Nucleus accumbens (tissue), 56 donors: ENCODE measurements at places on chromosomes 2 and 18.

DNA sequence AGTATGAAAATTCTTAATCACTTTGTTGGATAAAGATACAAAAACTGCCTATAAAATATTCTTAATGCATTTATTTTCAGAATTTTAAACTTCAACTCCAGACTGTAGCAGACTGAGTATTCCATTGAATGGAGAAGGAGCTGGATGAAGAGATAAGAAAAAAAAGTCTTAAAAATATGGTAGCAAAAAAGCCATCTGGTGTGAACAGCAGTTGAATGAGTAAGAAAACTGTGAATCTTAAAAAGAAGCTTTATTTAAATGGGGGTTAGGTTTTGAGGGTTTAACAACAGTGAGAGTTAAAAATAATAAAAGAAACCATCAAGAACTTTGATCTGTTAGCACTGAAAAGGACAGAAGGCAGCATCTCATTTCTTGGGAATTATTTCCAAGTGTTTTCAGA is 91.5 kb downstream of the KCNH7 start:
- no peak for DNase-seq

DNA sequence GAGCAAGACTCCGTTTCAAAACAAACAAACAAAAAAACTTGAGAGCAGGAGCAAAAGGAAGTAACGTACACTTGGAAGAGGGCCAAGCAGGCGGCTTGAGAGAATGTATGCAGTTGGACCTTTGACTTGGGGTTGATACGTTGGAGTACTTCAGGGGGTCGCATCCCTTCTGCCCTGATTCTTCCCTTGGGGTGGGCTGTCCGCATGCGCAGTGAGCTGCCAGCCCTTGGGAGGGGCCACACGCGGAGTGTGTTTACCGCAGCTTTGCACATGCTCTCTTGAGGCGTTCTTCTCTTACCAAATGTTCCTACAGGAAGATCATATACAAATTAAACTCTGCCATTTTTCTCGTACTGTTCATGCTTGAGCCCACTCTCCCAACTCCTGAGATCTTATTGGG is 38.1 kb upstream of the SOCS6 start:
- DNase-seq, result no peak

- no peak for DNase-seq
Measured at GRCh38 chr2:151037434-151037833, 224.2 kb downstream of the RBM43 start.

DNA sequence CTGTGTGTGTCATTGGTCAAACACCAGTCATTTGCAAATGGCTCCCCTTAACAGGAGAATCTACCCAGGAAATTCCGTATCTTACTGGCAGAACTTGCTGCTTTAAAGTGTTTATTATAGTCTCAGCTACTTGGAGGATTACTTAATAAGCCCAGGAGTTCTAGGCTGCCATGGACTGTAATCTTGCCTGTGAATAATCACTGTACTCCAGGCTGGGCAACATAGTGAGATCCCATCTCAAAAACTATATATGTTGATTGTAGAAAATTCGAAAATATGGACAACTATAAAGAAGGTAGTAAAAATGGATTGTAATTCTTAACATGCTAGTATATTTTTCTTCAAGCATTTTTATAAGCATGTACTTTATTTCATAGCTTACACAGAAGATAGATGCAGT is 4.5 kb downstream of the ATIC start:
- no peak for DNase-seq

DNA sequence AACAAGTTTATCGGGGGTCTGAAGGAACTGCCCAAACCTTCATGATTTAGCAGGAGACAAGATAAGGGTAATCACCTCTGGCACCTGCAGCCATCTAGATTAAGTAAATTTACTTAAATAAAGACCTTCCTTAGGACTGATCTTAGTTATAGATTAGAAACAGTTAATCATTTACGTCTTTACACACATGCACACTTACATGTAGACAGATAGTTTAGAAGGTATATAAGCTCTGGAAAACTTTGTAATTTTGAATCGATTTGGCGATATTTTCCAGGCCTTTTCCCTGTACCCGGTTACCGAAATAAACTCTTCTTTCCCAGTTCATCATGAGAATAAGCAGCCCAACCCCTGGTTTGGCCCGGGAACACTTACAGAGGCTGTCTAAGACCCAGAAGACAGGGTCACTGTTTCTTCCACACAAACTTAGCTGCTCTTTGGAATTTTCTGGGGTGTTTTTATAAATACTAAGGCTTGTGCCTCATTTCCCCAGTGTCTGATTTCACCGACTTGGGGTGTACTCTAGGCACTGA is 560 bp upstream of the SKA1 start:
- no peak for DNase-seq

GRCh38 chr2:157185476-157186227 is 71.9 kb upstream of the GALNT5 start:
- DNase-seq, result no peak

DNA sequence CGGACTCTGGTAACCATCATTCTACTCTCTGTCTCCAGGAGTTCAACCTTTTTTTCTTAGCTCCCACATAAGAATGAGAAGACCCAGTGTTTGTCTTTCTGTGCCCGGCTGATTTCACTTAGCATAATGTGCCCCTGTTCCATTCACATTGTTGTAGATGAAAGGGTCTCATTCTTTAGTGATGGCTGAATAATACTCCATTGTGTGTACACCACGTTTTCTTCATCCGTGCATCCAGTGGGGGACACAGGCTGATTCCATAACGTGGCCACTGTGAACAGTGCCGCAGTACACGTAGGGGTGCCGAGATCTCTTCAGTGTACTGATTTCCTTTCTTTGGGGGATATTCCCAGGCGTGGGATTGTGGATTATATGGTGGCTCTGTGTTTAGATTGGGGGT is 72.3 kb upstream of the NFATC1 start:
- peak; percentile 27 for DNase-seq

GRCh38 chr2:26816893-26817292 is 31.0 kb downstream of the CENPA start:
- DNase-seq, result no peak

DNA sequence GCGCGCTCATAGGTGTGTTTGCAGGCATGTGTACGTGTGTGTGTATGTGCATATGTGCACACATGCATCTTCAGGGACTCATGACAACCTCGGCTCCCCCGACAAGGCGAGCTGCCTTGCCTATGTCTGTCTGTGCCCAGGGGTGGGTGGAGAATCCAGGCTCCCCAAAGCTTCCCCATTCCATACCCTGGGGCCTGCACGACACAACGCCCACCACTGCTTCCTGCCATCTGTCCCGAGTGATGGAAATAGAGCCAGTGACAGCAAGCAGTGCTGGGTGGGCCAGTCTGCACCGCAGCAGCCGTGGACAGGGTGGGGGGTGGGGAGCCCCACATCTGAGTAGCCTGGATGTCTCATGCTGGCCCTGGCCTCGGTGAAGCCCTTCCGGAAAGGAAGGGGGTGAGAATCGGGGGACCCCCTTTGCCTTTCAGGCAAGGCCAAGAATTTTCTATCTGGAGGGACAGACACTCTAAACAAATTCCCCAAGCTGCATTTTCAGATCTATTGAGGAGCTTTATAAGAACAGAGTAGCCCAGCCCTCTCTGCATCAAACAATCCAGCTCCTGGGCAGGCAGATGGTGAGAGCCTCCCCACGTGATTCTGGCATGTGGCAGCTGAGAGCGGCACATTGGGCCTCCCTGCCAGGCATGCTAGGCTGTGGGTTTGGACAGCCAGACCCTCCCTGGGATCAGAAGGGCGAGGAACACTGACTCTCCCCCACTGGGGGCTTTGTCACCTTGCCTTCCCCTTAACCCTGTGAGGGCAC is 4.9 kb downstream of the KCNIP3 start:
- no peak for DNase-seq

DNA sequence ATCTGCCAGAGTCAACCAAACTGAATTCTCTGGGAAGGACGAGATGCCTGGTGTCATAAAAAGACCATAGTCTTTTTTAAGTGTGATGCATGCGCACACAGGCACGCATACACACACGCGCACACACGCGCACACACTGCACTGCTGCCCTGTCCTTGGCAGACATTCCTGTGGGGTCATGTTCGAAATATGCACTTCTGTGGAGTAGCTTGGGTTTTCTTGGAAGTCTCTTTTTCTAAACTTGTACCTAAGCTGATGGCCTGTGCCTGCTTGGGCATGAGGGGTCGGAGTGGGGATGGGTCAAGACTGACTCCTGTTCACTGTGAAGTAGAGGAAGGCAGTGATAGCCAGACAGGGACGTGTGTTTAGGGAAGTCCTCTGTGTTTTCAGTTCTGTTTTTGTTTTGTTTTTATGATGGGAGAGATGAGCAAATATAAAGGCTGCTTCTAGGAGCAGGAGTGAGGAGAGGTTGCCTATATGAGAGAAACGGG is 4.0 kb upstream of the RMC1 start:
- DNase-seq, result no peak

- DNase-seq, result no peak
Measured at GRCh38 chr2:70954886-70955285, 19.2 kb downstream of the ATP6V1B1 start.

GRCh38 chr2:48258481-48259149 is 271.3 kb upstream of the STON1 start:
- DNase-seq, result no peak

- no peak for DNase-seq
Measured at GRCh38 chr2:60353863-60354262, 199.6 kb downstream of the BCL11A start.

DNA sequence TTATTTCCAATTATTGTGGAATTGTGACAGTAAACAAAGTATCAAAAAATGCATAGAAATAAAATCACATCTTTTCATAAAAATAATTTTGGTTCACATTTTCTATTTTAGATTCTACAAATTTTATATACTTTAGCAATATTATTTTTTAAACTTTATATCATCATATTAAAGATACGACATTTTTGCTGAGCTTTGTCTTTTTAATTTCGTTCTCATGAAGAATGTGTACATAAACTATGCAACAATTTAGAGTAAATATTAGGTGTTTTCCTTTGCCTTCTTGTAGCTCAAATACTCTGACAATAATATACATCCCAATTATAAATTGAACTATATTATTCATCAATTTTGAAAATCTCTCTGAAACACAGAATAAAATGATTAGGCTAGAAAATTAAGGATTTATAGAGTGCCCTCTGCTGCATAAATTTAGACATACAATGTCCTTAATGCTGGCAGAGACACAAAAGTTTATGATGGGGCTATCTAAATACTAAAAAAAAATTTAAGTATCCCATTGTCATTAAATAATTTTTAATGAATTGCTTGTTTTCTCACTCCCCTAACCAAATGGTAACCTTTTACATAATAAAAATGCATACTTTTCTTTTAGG is 45.7 kb downstream of the CCDC102B start:
- no peak for DNase-seq

DNA sequence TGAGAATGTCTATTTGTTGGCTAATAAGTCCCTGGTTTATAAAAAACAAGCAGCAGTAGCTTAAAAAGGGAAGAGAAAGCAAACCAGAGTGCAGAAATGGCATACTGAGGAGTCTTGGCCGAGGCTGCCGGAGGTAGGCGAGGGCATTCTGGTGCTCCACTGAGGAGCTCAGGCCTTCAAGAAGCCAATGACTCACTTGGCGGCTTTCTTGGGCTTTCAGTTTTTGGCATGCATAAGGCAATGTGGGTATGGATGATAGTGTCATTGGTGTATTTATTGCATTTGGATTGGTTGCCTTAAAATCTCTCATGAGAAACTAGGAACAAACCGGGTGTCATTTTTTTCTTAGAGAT is 119.6 kb upstream of the ARL5A start:
- no peak for DNase-seq

- DNase-seq, result no peak
Measured at GRCh38 chr2:208142240-208142924, 3.6 kb downstream of the CRYGB start.

GRCh38 chr2:144152817-144153271 is 367.1 kb downstream of the ZEB2 start:
- DNase-seq, result no peak

DNA sequence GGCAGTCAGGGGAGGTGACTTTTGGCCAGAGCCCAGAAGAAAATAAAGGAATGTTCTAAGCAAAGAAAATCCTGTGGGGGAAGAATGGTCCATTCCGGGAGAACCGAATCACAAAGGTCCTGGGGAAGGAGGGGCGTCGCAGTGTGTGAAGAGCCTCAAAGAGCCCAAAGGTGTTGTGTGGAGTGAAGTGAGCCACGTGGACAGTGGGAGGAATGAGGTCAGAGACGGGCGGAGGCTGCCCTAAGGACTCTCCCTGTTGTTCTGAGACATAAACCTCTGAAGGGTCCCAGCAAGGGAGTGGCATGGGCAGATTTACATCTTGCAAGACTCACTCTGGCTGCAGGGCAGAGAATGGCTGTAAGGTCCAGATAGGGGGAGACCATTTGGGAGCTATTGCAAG is 91.3 kb upstream of the SEC11C start:
- DNase-seq, result no peak
